Kidney (tissue), 22 donors: ENCODE measurements at places on chromosomes 4 and X. TPM values are rescaled to one million over a fixed set of nuclear protein-coding genes. Genes with fewer than 3 reads are reported as not detected.

- DNase-seq: no peak
Measured at GRCh38 chr4:86333236-86333635, 26.6 kb downstream of the MAPK10 start.

GRCh38 chr4:87071401-87071800 is 136.6 kb downstream of the AFF1 start:
- DNase-seq: peak; percentile 39

- no peak for DNase-seq
Measured at GRCh38 chr4:76380561-76380960, 40.4 kb downstream of the CCDC158 start.

DNA sequence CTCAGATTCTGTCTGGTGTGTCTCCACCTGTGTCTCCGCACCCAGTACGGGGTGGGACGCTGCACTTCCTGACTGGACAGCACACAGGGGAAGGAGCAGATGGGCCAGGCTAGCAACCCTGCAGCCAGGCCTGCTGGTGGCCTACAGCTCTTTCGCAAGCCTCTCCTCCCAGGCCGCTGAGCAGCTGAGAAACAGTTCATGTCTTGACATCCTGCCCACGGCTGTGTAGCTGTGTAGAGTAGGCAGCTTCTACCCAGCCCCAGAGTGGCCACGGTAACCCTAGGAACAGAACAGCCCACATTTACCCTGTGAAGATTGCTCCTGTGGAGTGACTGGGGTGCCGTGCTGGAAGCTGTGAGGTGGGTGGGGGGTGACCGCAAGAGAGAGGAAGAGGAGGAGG is 38.9 kb downstream of the CCNQ start:
- no peak for DNase-seq

- DNase-seq: no peak
Measured at GRCh38 chr4:75995727-75996126, 5.0 kb upstream of the SDAD1 start.

DNA sequence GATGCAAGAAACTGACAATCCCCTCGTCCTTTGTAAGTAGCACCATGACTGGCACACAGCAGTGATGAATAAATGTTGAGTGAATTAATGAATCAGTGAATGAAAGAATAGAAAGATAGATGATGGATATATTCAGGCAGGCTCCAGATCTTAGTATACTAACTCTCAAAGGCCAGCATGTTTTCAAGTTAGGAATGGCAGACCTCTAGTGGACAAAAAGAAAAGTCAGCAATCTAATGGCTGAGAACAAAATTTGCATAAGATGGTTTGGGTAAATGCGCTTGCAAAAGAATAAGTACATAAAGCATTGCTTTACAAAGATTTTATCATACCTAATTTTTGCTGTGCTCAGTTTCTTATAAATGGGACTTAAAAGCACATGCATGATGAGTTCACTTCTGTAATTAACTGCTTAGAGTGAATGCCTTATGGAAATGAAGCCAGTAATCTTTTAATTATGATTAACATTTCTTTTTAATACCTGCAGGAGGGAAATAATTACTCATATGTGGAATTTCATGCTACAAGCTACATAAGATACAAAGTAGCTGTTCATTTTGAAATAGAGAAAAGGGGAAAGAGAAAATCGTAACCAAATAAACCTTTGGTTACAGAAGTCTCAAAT is 126.9 kb upstream of the GPRIN3 start:
- DNase-seq: no peak

DNA sequence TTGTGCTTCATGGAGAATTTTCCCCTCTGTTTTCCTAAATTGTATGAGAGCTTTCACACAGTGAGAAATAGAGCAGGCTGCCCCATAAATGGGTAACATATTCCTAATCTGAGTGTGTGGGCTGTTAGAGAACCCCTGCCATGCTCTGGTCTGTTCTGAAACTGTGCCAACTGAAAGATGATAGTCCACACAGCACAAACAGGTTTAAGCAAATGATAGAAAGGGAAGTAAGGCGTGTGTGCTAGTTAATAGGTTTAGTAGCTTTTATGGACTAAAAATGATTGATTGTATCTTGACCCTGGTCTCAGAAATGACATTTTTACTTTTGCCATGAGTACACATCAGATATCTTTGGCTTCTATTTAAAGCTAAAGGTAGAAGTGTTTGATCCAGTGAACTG is 106.2 kb downstream of the PRRG1 start:
- no peak for DNase-seq

- peak; percentile 5 for DNase-seq
Measured at GRCh38 chr4:127601029-127601428, 31.7 kb upstream of the INTU start.

GRCh38 chrX:40109288-40110008 is 11.7 kb upstream of the BCOR start:
- peak; percentile 72 for DNase-seq

- peak; percentile 48 for DNase-seq
Measured at GRCh38 chr4:125016892-125017299, 297.9 kb upstream of the FAT4 start.

GRCh38 chr4:102627831-102628523 is 126.8 kb downstream of the NFKB1 start:
- no peak for DNase-seq

DNA sequence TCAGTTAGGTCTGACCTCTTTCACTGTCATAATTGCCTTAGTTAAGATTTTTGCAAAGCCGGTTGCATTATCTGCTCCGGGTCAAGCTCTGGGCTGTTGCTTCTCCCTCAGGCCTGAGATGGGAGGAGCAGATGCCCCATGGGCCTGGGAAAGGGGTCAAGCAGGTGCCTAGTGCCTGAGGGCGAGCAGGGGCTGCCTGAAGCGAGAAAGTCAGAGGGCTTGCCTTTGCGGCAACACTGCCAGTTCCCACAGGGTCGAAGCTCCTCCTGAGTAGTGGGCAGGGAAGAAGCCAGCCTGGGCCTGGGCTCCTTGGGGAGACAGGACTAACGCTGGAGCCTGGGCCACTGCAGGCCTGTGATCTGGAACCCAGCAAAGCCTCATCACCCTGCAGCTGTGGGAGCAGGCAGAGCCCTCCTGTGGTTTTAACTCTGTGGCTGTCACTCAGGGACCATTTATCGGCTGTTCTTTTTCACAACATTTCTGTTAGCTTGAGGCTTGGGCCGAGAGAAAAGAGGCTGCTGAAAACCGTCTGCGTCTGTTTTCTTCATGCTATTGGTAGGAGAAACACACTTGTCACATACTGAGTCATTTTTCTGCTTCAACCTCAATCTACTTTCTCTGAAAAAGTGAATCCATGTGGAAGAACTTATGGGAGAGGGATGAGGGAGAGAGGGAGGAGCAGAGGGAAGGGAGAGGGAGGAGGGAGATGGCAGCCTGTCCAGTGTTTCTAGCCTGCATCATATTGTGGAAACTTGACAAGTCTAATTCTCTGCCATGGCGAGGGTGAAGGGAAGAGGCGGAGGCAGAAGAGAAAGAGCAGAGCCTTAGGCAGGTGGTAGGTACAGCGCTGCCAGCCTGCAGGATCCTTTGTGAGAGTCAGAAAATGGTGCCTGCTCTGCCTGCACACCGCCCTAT is 68.4 kb downstream of the RHOH start:
- DNase-seq: no peak

- no peak for DNase-seq
Measured at GRCh38 chr4:108291137-108291536, 122.4 kb upstream of the LEF1 start.

- DNase-seq: no peak
Measured at GRCh38 chr4:38940476-38940875, 72.9 kb downstream of the FAM114A1 start.

DNA sequence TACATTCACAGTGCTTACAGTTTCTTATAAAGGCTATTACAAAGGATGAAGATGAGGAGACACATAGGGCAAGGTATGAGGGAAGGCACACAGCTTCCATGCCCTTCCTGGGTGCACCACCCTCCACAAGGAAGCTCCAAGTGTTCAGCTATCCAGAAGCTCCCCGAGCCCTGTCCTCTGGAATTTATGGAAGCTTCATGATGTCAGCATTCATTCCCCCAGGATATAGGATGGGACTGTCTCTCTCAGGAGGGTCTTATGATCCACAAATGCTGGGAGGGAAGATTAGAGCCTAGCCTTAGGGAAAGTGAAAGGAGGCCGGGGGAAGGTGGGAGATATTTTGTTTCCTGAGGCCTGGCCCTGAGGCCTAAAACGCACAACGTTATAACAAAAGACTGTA is 236.0 kb downstream of the ANK2 start:
- DNase-seq: no peak

GRCh38 chrX:136268051-136269048 is 17.1 kb upstream of the MAP7D3 start:
- DNase-seq: peak; percentile 23

GRCh38 chr4:122619611-122620010 is 1.3 kb downstream of the IL21 start:
- DNase-seq: no peak

DNA sequence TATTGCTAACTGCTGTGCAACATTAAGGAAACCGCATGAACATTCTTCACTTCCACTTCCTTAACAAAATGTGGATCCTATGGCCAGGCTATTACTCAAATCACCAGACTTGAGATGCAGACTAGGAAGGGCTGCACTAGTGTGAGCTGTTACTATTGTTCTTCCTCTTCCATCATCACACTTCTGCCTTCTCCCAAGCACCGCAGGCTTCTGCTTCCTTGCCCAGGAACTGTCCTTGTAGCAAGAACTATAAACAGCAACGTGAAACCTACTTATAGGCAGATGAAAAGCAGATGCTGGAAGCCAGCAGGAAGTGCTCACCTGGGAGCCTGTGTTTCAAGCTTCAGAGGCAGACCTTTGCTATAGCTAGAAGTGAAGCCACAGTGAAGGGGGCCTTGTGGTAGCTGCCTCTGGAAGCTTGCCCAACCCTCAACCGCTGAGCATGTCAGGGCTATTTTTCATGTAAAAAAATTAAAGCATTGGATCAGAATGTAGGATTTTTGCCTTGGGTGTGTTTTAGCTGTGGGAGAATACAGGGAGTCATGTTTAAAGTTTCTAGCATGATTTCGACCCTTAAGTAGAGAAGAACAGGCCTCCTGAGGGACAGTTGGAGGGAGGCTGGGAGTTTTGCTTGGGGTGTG is 43.9 kb downstream of the CLNK start:
- no peak for DNase-seq

- no peak for DNase-seq
Measured at GRCh38 chr4:23680671-23681518, 209.0 kb downstream of the PPARGC1A start.

DNA sequence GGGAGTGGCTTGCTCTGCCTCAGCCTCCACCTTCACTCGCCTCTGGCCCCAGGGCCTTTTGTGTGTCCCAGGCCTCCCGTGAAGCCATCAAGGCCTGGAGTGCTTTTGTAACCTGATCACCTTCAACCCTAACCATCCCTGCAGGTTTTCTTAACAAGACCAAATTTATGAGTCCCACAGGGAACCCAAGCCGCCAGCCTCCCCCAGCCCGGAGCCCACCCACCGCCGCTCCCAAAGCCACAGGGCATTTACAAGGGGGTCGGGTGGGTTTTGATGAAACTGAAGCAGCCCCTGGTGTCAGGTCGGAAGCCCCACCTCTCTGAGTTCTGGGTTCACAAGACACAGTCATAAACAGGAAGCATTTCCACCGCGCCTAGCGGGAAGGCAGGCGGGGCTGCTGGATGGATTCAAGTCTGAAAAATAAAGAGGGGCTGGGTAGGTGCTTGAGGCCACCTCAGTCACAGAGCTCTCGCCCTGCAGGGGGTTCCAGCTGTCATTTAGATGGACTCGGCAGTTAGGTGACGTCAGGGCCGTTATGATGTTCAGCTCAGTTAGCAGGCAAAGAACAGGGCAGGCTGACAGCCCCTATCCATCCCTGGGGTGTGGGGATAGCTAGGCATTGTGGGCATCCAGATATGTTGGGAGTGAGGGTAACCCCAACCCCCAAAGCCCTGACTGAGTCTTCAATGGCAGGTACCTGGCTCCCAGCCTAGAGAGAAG is 128.5 kb downstream of the BCOR start:
- peak; percentile 71 for DNase-seq

DNA sequence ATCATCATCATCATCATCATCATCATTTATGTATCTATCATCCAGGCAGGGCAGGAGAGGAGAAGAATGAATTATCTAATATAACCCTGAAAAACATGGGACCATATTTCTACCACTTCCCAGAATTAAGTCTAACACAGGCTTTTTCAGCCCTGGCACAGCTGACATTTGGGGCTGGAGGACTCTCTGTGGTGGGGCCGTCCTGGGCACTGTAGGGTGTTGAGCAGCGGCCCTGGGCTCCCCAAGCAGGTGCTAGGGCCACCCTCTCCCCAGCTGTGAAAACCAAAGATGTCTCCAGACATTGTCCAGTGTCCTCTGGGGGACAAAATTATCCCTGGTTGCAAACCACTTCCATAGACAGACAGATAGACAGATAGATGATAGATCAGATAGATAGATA is 288.4 kb downstream of the CRLF2 start:
- no peak for DNase-seq

GRCh38 chr4:123356921-123357320 is 39.7 kb upstream of the SPRY1 start:
- no peak for DNase-seq

DNA sequence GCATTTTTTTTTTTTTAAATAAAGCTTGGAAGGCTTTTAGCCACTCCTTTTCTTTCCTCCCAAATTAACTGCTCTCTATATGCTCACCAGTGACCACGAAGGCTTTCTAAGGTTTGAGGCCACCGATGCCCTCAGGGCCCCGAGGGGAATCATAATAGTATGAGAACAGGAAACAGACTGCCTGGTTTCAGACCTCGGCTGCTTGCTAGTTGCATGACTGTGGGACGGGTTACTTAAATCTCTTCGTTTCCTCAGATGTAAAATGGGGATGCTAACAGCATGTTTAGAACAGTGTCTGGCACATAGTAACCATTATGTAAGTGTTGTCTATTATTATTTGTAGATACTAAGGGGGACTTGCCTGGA is 3.6 kb downstream of the LINC00632 start:
- no peak for DNase-seq

DNA sequence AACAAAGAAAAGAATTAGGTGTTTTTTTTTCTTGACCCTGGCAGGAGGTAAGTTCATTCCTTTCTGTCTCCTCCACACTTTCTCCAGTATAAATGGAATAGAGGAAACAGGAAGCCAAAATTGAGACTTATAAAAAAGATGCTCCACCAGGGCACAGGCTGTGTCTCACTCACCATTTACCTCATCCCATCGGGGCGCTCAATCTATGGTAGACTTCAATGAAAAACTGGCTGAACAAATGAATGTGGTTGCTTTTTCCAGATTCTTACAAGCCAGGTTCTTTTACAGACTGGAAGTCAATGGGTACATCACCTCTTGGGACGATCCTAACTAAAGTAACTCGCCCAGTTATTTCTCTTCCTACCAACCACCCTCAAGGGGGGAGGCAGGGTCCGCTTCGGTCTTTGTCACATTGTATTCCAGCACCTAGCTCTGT is 685 bp downstream of the COMMD8 start:
- DNase-seq: no peak

Gene ATG4A
- polyA plus RNA-seq: 17.1 TPM

Gene GC
- 1.8 TPM for polyA plus RNA-seq

Gene TRIM2
- polyA plus RNA-seq: 23.3 TPM

Gene PRR27
- not detected for polyA plus RNA-seq

Gene EDNRA
- 3.2 TPM for polyA plus RNA-seq

Gene RNF175
- not detected for polyA plus RNA-seq

Gene NAP1L3
- polyA plus RNA-seq: 3.2 TPM

Gene RHOXF2
- not detected for polyA plus RNA-seq

Gene BRS3
- not detected for polyA plus RNA-seq

Gene KDR
- polyA plus RNA-seq: 20.4 TPM
